ENCODE measurements at places on chromosomes 3 and 15. TPM values are rescaled to one million over a fixed set of nuclear protein-coding genes. Genes with fewer than 3 reads are reported as not detected.

- DNase-seq, result peak; percentile 97
Measured at GRCh38 chr3:115245438-115245837, 98.3 kb upstream of the ZBTB20 start.

DNA sequence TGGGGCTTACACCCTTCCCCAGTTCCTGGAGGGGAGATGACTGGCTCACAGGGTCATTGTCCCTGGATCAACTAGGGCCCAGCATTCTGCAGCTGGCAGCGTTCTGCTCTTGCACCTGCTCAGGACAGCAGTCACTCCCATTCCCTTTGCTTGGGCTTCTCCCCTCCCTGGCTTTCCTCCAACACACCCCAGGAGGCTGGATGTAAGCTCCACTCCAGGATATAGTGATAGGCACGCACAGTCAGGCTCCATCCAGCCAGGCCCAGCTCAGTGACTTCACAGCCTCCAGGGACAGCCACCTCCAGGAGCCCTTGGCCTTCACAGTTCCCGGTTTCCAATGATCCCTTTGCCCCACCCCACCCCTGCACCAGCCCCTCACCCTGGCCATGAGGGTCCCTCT lies 1.9 kb downstream of the SPTBN5 start:
- DNase-seq, result no peak

GRCh38 chr3:69248436-69248835 lies 126.0 kb upstream of the LMOD3 start:
- DNase-seq, result no peak

DNA sequence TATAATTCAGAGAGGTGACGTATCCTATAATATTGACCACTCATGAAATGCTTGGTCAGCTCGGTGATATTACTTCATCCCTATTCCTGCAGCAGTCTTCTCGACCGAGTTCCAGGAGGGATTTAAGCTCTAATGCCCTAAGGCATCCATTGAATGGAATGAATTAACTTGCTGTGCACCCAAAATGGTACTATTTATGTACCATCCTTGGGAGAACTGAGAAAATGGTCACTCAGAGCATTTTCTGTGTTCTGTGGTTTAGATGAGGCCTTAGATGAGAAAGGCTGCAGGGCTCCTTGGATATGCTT lies 638 bp downstream of the BLOC1S6 start:
- no peak for DNase-seq

DNA sequence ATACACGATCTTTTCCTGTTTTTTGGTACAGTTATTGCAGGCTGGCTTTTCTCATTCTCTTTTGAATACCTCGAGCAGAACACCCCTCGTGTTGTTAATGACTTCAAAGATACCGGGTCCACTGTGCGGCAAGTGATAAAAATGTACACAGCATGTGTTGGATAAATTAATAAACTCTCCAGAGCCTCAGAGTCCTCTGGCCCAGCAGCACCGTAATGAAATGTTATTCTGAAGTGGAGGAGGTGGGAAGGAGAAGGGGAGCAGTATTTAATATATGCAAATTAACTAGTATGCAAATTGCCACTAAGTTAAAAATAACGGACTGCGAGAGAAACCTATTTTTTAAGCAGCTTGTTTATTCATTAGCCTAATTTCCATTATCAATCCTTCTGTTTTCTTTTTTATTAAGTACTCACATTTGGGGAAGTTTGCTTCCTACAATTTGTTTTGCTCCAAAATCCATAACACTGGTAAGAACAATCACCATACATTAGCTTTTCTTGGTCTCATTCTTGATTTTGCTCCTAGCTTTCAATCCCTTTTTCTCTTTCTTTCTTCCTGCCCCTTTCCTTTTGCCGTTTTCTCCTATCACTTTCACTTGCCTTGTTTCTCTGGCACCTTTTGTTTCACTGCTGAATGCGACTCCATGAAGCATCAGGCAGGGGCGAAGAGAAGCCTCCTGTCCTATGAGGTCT lies 462.3 kb upstream of the PPP2R3A start:
- DNase-seq, result no peak

- DNase-seq, result no peak
Measured at GRCh38 chr3:103924544-103924943, 1442.2 kb upstream of the ALCAM start.

DNA sequence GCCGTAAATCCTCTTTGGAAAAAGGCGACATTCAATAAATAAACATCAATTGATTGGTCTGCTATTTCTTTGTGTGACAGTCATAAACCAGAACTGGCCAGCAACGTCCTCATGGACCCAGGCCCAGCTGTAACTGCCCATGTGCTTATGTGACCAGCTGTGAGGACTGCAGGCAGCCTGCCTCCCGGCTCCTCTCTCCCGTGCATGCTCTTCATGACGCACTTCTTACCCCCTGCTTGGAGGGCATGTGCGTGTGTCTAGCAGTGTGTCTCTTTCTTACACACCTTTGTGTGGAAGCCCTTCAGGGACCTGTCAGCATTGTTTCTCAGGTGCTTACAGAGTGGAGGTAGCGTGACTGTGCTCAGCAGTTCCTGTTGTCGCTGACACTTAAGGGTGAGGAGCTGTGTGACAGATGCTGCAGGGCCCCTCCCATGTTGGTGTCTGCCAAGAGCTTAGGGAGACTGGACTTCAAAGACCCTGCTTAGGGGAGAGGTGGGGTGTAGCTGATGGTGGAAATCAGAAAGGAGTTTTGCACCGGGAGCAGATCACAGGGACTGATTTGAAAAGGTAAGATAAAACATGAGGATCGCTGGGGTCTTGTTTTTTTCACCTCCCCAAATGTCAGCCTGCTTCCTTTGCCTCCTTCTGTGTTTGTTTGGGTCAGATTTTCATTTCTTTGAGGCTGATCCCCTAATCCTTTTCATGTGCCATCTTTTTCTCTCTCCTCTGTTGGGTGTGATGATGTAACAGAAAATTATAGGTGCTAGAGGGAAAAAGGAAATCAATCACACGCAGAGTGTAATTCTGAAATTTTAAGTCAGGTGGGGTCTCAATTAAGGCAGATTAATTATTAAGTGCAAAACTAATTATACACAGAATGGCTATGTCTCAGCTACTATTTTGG lies 2.1 kb downstream of the PODXL2 start:
- DNase-seq, result no peak

GRCh38 chr15:85316244-85316934 lies 64.0 kb upstream of the AKAP13 start:
- peak; percentile 53 for DNase-seq

DNA sequence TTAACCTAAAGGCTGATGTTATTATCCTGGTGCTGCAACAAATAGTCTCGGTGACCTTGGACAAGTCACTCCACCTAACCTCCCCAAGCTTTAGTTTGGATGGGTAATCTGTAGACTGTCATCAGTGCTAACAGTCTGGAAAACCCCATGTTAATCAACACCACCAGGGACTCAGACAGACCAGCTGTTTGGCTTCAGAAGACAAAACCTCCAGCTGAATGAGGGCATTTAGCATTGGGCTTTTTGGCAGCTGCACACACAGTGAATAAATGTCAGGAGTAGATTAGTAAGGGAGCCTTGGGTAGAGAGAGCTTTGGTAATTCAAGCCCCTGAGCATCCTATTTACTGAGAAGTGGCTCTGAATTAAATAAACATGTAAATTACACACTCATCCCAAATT lies 24.9 kb upstream of the C3orf80 start:
- no peak for DNase-seq

DNA sequence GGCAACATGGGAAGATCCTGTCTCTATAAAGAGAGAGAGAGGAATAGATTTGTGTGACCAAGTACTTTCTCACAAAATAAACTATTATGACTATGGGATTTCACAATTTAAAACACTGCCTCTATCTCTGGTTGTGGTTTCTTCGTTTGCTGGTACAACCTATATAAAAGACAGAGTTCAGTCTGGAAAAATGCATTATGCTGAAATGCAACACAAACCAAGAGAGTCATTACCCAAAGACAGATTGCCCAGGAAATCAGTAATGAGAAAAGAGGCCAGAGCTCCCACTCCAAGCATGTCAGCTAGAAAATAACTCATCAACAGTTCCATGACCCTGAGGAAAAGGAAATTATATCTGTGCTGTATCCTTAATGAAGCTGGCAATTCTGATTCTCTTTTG lies 23.2 kb downstream of the GPR176 start:
- DNase-seq, result peak; percentile 88

GRCh38 chr3:21795152-21795837 lies 44.3 kb upstream of the ZNF385D start:
- DNase-seq, result no peak

- peak; percentile 49 for DNase-seq
Measured at GRCh38 chr3:33883538-33883950, 85.1 kb downstream of the PDCD6IP start.

GRCh38 chr3:195251336-195252065 lies 19.5 kb downstream of the XXYLT1 start:
- no peak for DNase-seq

DNA sequence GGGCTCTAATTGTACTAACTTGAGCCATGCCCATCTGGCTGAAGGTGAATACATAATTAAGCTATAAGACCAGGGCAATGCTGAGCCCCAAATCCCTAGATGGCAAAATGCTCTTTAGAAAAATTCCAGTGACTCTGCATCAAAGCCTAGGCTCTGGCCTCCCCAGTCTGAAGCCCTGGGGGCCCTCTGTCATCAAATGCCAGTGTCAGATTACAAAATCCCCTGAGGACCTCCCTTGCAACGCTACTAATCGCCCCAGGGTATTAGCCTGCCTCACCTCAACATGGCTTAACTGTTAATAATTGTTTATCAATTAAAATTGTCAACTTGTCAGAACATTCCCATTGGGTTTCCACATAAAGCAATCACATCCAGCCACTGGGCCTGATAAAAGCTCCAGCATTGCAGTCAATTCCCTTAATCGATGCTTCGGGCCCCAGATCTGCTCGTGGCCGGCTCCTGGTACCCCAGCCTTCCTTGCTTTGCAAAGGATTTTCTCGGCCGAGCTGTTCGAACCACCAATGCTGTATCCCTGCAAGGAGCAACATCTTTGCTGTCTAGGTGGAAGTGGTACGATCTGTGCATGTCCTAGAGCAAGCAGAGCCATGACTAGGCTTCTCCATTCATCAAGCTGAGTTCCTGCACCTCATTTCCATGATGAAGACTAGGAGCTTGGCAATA lies 151.7 kb downstream of the MEGF11 start:
- DNase-seq, result no peak

DNA sequence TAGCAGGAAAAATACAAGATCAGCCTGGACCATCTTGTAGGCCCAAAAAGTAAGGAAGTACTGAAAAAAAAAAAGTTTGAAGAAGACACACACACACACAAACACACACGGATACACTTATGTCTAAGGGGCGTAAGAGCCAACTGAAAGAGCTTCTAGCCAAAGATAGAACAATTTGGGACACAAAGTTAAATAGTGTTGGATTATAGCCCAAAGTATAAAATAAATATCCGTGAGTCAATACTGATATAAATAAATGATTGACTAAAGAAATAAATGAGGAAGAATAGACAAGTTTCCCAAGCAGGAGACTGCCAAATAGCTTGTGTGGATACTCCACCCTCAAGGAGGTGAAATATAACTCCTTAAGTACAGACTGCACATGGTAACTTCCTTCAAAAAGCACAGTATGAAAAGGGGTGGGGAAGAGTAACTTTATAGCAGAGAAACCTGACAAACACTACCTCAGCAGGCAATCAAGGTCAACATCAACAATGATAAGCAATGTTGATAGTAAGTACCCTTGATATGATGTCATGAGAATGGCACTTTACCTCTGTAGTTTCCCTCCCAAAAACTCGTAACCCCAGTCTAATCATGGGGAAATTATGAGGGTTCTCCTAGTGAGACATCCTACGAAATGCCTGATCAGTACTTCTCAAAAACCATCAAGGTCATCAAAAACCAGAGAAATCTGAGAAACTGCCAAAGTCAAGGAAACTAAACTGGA lies 187.3 kb upstream of the ATP11B start:
- no peak for DNase-seq

The TMED3 gene
- 170 TPM for total RNA-seq

The USP3 gene
- total RNA-seq, result 46.7 TPM

All from IMR-90 (cell line).